A673 (cell line): ENCODE measurements at places on chromosomes 1 and 21.

DNA sequence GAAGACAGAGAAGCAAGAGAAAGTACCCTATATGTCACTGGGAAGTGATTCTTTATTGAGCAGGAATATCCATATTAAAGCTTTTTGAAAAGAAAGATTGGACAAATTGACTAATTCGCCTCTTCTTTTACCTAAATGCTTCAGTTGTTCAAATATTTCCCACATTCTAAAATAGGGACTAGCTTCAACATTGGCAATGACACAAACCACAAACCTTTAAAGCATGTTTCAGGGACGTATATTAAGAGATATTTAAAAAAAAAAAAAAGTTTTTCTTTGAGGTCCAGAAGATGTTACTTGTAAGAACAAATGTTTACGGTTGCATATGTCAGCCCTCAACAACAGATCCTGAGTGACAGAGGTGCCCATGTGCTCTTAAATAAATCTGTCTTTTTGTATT, 235.0 kb upstream of the NFIA start:
- DNase-seq, result no peak

- no peak for DNase-seq
Observed at GRCh38 chr1:12677565-12677964, 33.7 kb downstream of the AADACL4 start.

GRCh38 chr21:17264182-17264581, 248.7 kb upstream of the CXADR start:
- DNase-seq, result no peak

DNA sequence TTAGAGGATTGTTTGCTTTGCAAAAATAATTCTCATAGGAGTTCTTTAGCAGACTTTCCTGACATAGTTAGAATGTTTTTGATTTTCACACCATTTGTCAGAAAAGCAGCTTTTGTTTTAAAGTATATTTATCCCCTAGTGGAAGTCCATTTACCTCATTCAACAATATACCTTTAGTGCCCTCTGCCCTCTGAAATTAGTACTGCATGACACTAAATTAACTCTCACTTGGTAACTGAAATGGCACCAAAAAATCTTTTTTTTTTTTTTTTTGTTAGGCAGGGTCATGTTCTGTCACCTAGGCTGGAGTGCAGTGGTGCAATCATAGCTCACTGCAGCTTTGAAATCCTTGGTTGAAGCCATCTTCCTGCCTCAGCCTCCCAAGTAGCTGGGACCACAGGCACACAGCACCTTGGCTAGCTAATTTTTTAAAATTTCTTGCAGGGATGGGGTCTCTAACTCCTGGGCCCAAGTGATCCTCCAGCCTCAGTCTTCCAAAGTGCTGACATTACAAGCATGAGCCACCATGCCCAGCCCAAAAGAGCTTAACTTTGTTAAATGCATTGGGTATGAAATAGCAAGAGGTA, 13.6 kb downstream of the LRRC42 start:
- DNase-seq, result no peak

GRCh38 chr1:57018119-57018518, 52.3 kb upstream of the C8B start:
- DNase-seq, result no peak

- no peak for DNase-seq
Observed at GRCh38 chr1:153478692-153479618, 18.5 kb upstream of the S100A7 start.

GRCh38 chr1:145980457-145980994, 15.9 kb downstream of the TXNIP start:
- no peak for DNase-seq

DNA sequence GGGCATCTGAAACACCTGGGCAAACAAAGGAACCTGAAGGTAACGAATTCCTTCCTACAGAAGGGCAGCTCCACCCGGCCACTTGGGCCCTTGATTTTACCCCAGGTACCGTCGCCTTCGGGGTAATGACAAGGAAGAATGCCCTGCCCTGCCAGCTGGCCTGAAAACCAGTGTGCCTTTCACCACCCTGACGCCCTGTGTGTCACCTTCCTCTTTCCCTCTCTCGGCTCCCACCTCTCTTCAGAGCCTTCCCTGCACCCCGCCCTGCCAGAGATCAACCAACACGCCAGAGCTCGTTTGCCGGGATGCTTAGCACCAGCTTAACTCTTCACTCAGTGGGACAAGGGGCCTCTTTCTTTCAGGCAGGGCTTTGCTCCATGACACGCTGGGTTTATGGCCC, 86.0 kb downstream of the SIM2 start:
- DNase-seq, result no peak

GRCh38 chr1:161440312-161440894, 64.9 kb upstream of the FCGR2A start:
- DNase-seq, result peak; percentile 80

- no peak for DNase-seq
Observed at GRCh38 chr1:20322081-20322824, 31.6 kb downstream of the VWA5B1 start.

GRCh38 chr21:36535618-36536241, 55.8 kb upstream of the CLDN14 start:
- DNase-seq, result peak; percentile 63

- no peak for DNase-seq
Observed at GRCh38 chr1:19606817-19607642, 37.1 kb upstream of the NBL1 start.

- DNase-seq, result peak; percentile 74
Observed at GRCh38 chr1:17438318-17439249, 893 bp downstream of the RCC2 start.

DNA sequence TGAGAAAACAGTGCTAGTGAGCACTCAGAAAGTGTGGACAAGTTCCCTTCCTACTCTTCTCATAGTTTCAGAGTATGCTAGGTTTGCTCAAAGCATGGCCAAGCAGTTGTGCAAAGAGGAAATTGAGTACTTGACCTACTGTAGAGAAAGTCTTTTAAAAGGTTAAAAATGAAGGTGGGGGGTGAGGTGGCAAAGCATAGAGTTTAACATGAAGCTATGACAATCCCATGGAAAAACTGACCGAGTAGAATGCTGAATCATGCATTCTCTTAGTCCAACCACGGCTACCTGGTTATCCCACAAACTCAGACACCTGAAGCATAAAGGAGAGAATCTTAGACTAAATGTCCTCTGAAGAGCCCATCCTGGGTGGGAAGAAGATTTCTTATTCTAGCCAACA, 79.9 kb downstream of the PTPN14 start:
- DNase-seq, result no peak

GRCh38 chr1:74952786-74953185, 181.4 kb upstream of the LHX8 start:
- no peak for DNase-seq

- DNase-seq, result no peak
Observed at GRCh38 chr1:172177849-172178248, 242.6 kb upstream of the C1orf105 start.

DNA sequence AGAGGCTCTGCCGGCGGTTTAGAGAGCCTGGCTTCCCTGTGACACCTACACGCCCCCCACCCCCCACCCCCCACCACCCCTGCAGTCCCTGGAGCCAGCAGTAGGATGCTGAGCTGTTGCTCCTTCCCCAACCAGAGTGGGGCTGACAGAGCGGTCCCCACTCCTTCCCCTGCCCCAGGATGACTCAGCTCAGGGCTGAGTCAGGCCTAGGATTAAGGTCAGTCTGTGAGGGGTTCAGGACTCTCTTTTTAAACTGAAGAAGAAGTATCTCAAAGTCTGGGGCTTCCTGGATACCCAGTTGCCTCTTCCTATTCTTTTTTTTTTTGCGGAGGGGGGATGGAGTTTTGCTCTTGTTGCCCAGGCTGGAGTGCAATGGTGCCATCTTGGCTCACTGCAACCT, 19.1 kb downstream of the DMBX1 start:
- DNase-seq, result no peak

GRCh38 chr1:116540088-116540487, 30.7 kb downstream of the CD58 start:
- no peak for DNase-seq

DNA sequence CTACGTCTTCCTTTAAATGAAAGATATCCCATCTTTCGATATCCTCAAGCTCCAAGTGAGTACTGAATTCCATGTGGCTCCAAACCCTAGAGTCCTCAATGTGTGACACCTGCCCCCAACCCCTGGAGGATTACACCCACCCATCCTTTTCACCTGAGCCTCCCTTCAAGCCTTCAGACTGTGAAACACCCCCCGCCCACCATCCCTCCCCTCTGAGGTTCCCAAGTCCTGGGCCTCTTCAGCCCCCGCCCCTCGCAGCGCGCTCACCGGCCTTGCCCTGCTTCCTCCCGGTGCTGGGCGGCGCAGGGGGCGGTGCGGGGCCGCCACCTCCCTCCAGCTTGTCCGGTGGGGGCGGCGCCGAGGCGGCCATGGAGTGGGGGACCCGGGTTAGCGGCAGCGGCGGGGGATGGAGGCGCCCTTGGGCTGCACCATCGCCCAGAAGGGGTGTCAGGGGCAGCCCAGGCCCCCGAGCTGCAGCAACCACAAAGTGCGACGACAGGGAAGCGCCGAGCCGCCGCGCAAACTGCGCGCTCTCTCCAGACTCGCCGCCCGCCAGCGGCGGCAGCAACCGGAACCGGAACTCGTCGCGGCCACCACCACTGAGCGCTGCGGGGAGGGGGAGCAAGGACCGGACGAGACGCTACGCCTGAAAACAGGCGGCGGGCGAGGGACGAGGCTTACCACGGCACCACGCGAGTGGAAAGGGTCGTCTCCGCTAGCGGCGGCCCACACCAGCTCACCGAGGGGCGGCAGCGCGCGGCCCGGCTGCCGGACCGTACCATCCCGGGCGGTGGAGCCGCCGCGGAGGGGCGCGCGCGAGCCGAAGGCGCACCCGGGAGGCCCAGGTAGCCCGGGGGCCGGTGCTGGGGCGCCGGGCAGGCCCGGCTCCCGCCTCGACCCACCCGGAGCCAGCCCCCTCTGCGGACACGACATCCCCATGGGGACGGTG, at the start of gene PYGO2:
PYGO2 (minus strand) TSS at position 576 of the 949 bp plus-strand sequence; CDS start at position 370, 206 bp downstream.
- peak; percentile 90 for DNase-seq

GRCh38 chr1:56357927-56358690, 221.3 kb downstream of the PLPP3 start:
- no peak for DNase-seq

- DNase-seq, result no peak
Observed at GRCh38 chr1:26618561-26618960, 77.3 kb upstream of the ARID1A start.

DNA sequence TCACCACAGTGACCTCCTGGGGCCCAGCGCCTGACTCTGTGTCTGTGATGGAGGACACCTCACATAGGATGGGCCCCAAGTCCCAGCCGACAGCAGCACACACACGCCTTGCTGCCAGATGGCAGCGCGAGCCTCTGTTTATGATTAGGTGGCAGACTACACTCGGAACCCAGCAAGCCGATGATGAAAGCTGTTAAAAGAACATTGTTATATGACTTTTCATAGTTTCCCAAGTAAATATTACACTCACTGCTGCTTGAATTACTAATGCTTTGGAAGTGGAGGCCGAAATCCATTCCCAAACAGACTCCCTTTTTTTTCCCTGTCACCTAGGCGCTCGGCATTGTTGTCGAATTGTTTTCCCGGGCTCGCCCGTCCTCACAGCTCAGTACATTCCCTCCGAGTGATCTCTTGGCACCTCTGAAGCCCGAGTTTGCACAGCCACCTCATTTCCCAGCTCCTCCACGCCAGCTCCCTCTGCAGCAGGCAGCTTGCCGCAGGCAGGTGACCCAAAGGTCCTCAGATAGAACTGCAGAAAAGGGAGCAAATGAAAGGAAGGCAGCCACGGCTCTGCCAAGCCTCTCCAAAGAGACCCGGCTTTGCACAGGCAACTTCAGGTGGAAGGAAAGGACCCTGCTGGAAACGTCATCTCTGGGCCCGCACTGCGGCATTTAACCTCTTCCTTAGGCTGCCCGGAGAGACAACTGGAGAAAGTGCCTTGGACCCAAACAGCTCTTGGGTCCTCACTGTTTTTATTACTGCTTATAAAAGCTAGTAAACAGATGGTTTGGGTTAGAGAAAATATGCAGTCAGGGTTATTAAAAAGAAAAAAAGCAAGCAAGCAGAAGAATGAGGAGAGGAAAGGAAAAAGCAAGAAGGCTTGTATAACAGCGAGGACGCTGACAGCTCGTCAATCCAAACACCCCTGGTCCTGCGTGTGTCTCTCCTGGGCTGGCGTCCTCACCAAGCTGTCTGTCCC, 72.2 kb upstream of the SLC25A33 start:
- no peak for DNase-seq
